ENCODE measurements at places on chromosomes 2 and 18.

DNA sequence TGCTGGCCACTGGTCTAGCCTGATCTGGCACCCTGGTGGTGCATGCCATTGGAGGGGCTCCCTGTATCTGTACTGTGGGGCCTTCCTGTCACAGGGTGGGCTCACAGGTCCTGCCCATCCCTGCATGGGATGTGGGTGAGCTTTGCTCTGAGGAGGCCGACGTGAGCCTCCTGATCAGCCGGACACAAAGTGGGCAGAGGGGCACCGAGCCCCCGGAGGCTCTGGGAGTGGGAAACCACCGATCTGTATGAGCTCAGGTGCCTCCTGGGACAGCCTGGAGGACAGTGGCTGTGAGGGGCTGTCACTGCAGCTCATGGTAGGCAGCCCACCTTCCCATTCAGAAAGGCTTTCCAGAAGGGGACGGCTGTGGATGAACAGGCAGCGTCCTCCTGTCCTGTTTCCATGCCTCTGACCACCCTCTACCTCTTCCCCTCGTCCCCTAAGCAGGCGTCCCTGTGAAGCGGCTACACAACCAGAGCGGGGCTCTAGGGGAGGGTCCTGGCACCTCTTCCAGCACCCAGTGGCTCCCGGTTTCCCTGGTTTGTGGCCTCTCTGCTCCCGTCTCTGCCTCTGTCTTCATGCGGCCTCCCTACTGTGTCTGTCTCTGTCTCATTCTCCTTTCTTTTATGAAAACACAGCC is 112.5 kb upstream of the OTOS start:
- DNase-seq: no peak

DNA sequence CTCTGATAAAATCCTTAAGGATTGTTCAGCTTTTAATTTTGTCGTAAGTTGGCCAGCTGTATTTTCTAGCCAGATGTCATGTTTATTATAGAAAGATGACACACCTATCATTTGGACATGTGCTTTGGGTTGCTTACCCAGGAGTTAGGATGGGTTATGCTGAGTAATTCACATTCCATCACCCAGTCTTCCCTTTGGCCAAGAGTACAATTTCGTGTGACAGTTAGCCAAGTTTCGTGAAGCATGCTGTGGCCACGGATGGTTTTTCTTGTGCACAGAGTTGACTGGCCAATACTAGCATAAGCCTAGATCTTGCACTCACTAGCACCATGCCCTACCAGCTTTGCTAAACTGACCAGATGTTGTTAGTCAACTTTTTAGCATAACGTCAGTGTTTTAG is 5.8 kb downstream of the MAPRE3 start:
- peak; percentile 45 for DNase-seq

DNA sequence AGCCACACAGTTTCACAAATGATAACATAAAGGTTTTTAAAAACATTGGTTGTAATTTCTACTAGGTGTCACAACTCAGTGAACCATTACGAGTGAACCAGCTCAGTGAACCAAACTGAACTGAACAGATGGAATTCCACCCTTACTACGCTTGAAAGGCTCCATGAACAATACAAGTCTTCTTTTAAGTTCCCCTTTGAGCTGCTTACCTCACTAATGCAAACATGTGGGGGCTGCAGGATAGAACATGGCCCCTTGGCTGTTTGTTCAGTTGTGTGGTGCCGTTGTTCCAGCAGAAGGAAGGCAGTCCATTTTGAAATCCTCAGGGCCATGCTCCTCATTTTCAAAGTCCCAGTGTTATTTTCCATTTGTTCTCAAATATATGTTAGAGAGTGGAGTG is 30.7 kb upstream of the KLHL14 start:
- no peak for DNase-seq

GRCh38 chr18:45962461-45962860 is 4.7 kb downstream of the EPG5 start:
- DNase-seq: peak; percentile 83

DNA sequence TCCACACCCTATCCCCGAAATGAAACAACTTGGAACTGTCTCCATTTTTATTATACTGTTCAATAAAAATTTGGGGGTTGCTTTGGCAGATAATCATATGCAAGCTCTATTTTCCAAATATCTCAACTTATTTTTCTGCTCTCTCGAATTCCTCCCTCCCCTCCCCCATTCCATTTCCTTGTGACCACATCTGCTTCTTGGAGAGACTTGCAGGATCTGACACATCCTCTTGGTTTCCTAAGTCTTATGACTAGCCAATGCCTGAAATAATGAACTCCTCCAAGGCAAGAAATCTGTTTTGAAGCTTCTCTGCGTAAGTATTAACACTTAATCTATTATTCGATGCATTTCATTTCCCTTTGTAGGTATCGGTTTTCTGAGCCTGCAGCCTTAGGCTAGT is 16.1 kb downstream of the TGIF1 start:
- peak; percentile 36 for DNase-seq

- DNase-seq: no peak
Observed at GRCh38 chr2:14941151-14941631, 308.7 kb downstream of the LRATD1 start.

Measured in Daoy (cell line).